ENCODE measurements at places on chromosomes 7 and 10.

- DNase-seq, result no peak
Observed at GRCh38 chr7:130272381-130273080, 5.9 kb downstream of the CPA2 start.

DNA sequence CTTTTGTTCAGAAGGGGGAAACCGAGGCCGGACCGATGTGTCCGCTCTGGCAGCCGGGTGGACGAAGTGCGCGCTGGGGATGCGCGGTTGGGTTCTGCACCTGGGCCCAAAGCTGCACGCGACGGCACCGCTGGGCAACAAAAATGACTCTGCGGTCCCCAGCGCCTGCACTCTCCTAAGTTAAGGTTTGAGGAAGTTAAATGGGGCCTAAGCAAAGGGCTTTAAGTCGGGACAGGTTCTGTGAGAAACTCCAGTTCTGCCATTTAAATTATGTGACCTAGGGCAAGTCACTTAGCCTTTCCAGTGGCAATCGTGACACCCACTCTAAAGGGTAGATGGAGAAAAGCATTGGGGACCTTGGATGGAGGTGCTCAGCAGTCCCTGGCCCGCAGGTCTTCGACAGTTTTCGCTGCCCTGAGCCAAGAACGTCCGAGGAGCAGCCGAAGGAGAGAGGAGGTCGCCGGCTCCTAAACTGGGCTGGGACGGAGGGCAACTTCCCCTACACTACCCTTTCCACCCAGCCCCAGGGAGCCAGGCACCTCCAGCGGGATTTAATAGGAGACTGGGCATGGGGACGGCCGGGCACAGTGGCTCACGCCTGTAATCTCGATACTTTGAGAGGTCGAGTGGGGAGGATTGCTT, 534 bp upstream of the ACBD5 start:
- DNase-seq, result no peak

GRCh38 chr10:119523895-119524719, 18.4 kb downstream of the RGS10 start:
- DNase-seq, result no peak

- DNase-seq, result no peak
Observed at GRCh38 chr7:91517201-91517785, 253.1 kb downstream of the FZD1 start.

DNA sequence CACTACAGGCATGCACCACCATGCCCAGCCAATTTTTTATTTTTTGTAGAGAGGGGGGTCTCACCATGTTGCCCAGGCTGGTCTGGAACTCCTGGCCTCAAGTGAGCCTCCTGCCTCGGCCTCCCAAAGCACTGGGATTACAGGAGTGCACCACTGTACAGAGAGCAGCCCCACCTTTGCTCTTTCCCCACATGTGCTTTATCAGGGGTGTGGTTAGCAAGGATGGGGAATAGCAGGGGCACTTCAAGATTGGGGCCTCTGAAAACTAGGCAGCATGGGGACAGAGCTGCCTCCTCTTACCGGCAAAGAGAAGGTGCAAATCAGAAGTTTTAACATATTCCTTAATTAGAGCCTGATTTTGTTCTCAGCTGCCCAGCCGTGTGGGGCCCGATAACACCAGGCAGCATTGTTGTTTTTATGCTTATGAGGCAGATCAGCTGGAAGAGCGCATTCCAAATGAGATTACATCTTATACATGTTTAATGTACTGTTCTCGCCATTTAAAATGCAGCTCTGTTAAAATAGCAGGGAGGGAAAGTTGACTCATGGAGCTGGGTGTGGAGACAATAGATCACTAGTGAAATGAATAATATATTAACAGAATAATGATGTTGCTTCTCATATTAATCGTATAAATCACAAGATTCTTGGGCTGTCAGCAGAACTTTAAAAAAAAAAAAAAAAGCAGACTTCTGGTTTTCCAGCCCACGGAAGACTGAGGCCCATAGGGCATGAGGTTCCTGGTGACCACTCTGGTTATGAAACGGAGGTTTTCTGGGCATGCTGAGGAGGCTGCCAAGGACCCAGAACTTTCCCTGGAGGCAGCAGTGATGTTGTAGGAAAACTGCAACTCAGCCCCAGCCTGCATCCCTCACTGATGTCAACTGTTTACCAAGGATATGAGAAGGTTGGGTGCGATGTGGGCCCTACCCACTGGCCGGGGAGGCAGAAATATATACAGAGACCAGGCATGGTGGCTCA, 62.5 kb downstream of the TMEM130 start:
- DNase-seq, result no peak

- DNase-seq, result no peak
Observed at GRCh38 chr10:62053860-62054259, 152.4 kb downstream of the ARID5B start.

GRCh38 chr7:66626331-66626934, 2.2 kb upstream of the KCTD7 start:
- no peak for DNase-seq

DNA sequence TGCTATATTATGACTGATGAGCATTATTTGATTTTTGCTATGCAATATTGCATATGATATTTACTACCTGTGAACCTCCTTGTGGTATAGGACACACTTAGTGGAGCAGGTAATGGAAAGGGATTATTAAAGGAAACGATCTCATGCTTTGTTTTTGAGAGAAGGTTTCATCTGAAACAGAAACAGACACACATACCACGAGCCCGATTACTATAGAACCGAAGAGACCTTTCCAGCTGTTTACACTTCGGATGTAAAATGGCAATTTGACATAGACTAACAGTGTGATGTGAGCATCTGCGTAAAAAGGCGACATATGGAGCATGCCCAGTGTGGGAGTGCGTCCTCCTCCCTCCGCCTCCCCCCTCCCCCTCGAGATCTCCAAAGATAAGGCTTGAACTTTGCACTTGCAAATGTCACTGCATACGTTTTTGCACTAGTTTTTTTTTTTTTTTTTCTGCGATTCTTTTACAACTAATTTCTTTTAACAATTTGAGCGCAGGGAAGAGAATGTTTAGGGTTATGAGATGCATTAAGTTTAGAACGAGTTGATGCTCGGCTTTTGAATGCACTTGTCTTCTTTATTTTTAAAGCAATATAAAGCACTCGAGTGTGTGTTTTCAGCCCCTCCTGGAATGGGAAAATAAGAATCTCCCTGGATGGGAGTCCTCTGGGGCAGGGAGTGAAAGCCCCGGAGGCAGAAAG, 251.0 kb downstream of the NSUN6 start:
- no peak for DNase-seq

DNA sequence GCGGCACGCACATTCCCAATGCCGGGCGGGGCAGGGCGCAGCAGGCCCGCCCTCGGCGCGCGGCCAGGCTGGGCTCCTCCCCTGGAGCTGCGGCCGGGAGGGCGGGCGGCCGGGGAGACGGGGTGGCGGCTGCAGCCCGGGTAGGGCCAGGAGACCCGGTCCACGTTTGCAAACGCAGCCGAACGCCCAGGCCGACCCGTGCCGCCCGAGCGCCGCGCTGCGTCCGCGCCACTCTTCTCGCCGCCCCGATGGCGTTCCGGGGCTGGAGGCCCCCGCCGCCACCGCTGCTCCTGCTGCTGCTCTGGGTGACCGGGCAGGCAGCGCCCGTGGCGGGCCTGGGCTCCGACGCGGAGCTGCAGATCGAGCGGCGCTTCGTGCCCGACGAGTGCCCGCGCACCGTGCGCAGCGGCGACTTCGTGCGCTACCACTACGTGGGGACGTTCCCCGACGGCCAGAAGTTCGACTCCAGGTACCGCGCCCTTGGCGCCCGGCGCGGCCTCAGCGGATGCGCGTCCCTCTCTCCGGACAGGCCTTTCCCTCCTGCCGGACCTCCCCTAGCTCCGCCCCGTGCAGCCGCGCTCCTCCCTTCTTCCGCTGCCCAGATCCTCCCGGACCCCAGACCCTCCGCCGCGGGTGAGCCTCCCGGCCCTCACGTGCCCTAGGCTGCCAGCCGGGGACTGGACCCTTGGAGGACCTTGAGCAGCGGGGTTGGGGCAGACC, at the start of gene FKBP9:
TSS of gene FKBP9 (plus strand) at position 115 of the 720 bp plus-strand sequence. CDS start at position 249, 134 bp downstream.
- no peak for DNase-seq

GRCh38 chr7:25944777-25945515, 207.1 kb upstream of the NFE2L3 start:
- DNase-seq, result no peak

DNA sequence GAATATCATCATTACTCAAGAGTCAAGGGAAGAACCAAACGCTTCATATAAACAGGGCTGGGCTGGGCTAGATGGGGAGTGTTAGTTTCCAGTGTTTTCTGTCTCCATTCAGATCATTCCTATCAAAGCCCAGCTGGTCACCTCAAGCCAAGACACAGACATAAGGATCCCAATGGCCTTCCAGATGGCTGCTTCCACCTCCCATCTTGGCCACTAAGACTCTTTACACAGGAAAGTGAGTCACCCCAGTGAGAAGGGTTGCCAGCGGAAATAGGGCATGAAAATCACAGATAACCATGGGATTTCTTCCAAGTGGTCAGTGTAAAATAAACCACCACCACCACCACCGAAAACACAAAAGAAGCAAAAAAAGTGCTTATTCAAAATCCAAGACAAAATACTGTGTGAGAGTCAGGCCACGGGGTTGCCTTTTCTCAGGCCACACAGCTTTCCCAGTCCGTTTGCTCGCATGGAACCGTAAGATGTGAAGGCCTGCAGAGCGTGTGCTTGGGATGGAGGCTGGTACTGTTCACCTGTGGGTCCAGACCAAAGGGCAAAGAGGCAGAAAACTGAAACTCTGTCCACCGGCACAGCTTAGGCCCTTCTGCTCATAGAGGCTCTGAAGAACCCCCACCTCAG, 5.6 kb downstream of the PRSS2 start:
- no peak for DNase-seq

DNA sequence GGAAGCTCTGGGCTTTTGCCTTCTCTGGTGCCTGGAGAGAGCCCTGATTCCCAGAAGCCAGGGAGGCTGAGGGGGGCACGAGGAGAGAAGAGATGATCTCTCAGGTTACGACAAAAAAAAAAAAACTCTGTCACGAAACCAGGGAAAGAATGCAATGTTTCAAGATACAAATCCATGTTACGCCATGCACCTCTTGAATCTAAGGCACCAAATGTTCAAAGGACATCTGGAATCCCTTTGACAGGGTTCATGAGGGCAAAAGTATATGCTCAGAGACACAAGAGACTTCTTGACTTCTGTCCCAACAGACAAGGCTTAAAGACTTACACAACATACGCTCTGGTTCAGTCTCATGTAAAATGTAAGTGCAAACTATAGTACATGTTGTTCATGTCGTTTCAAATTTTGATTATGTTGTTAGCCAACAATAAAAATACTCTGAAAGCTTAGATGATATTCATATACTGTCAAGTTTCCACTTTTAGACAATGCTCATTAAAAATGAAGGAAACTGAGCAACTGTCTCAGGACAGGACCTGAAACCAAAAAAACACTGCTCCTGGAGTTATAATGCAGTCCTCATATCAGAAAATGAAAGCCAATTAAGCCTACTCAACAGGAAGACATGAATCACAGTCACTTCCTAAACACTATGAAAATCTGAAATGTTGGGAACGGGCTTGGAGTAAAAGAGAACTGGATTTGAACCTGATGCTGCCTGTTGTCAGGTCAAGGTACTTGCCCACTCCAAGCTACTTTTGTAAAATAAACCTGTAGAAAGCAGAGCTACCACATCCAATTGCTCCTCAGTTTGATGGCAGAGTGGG, 72.3 kb downstream of the CHCHD3 start:
- no peak for DNase-seq

DNA sequence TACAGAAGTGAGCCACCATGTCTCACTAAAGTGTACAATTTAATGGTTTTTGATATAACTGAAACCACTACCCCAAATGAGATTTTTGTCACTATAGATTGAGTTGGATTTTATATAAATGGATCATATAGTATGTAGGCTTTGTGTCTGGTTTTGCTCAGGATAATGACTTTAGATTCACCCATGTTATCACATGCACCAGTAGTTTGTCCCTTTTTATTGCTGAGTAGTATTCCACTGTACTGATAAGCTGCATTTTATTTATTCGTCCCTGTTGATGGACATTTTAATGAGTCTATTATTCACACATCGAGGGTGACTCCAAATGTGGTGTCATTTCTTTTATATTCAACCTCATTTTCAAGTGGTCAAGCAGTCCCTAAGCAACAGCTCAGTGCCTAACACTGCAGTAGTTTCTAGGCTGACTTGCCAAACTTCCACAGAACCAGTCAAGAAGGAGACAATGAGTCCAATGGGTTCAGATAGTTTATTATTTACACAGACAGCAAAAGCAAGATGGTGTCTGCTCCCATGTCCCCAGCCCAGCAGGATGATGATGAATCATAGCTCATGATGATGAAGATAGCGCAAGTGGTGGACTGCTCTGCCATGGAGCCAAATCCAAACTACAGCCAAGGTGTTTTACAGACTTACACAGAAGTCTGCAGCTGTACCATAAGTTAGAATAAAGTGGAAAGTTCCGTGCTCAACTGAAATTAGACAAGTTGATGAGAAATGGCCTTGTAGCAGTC, 6.6 kb upstream of the FMC1 start:
- DNase-seq, result no peak

DNA sequence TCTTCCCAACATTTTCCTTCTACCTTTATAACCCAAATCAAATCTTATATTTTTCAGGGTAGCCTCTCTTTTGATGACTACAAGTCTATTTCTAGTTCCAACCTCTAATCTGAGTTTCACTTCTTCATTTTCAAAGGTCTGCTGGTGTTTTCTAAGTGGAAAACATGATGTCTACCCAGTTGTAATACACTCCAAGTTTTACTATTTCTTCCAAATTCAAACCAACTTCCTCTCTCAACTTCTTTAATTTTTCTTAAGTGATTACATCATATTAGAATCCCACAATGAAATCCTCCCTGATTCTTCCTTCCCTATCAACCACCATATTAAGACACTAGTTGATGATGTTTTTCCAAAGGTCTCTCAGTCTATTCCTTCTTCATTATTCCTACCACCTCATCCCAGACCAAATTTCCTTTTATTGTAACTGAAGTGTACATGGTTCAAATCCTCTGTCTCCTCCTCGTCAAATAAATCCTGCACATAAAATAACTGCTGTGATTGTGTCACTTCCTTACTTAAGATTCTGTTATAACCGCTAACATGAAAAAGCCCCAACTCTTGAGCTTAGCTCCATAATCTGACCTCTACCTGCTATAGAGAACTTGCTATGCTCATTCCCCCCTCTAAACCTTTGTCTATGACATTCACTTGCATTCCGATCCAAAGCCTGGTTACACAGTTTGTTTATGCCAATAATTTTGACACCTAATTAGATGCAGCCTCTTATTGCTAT, 12.7 kb downstream of the TAS2R38 start:
- DNase-seq, result no peak

DNA sequence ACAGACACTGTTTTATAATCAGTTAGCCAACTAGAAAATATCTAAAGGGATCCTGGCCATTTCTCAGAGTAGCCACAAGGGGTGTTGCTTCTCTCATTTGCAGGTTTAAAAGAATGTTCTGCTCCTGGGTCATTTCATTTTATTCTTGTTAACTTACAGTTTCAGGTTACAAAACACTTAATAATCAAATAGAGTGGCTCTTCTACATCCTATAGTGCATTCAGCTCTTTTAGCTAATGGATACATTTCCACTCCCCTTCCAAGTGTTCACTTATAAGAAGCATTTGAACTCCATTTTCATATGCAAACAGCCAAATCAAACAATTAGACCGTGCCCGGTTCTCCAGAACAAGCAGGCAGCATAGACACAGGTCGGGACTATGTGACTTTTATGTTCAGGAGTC, 117.5 kb downstream of the TRIL start:
- no peak for DNase-seq
